ENCODE measurements at places on chromosomes 2 and 18.

DNA sequence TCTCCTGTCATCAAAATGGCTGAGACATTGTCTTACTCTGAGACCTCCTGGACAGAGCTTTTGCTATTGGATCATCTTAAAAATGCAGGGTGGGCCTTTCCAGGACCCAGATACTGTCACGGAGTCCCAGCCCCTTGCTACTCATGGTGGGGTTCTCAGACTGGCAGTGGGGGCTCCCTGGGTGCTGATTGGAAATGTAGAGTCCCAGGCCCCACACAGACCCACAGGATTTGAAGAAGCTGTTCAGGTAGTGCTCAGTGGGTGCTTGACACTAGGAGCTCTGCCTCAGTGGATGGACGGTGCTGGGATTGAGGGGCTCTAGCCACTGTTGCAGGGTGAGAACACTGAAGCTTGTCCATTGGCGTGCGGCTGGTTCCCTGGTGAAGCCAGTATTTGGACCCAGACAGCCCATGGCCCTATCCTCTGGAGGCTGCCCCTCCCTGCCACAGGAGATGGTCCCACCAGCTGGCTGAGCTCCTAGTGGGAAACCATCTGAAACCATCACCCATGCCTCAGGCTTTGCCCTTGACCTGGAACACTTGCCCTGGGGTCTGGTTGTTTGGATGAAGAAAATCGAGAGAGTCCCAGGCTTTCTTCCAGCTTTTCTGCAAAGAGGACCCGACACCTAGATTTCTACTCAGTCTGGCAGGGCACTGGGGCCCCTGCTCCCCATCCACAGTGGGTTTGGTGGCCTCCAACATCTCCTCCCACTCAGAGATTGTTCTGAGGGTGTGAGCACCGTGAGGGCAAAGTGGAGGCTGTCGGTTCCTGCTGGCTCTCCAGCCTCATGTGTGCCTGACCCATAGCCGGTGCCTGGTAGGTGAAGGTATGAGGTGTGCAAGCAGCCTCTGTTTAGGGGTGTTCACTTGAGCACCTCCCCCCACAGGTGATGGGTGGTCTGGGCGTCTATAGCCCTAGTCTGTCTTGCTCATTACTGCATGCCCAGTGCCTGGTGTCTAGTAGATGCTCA lies 30.1 kb downstream of the MROH2A start:
- no peak for DNase-seq

DNA sequence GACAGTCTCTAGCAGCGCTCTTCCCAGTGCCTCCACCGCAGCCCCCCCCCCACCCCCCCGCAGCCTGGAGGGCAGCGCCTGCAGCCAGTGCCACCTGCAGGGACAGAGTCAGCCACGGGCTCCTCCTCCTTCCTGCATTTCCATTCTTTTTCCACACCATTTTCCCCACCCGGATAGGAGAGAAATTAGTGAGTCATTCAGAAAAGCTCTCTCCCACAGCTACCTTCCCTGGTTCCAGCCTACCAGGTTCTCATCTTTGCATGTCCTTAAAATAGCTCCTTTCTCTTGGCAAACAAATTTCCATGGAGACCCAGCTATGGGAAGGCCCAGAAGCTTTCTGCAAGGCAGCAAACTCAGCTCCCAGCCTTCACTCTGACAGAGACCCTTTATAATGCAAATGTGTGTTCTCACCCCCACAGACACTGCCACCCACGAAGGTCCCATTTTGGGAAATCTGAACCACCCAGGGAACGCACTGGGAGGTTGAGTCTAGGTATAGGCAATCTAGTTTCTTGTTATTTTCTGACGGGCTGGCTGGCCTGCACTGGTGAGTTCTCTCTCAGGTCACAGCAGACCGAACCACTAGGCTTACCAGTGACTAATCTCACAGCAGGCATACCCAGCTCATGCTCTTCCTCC lies 41.8 kb upstream of the ATG16L1 start:
- DNase-seq: no peak

DNA sequence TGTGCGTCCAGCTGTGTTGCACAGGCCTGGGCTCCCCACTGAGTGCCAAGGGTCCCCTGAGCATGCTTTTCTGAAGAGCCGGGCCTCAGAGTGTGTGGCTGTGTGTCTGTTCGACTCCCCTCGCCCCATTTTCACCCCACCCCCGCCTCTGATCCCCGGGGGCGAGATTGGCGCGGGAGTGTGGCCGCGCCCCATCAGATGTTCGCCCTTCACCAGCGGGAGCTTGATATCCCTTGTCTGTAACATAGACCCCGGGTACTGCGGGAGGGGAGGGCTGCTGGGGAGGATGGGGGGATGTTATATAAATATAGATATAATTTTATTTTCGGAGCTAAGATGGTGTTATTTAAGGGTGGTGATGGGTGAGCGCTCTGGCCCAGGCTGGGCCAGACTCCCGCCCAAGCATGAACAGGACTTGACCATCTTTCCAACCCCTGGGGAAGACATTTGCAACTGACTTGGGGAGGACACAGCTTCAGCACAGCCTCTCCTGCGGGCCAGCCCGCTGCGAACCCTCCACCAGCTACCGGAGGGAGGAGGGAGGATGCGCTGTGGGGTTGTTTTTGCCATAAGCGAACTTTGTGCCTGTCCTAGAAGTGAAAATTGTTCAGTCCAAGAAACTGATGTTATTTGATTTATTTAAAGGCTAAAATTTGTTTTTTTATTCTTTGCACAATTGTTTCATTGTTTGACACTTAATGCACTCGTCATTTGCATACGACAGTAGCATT lies 1.5 kb downstream of the RHOB start:
- DNase-seq: no peak

DNA sequence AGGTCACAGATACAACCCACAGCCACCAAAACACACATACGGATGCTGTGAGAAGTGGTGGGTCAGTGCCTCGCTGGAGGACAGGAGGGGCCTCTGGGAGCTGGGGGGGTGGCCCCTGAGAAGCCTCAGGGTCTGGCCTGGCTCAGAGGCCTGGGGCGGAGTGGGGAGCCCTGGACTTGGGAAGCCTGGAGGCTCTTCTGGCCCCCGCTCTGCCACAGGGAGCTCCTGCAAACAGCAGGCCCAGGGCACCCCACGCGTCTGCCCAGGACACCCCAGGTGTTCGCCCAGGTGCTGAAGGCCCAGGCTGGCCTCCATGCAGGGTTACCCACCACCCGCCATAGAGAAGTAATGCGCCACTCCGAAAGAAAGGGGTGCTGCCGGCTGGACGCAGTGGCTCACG lies 25.9 kb downstream of the THAP4 start:
- no peak for DNase-seq

DNA sequence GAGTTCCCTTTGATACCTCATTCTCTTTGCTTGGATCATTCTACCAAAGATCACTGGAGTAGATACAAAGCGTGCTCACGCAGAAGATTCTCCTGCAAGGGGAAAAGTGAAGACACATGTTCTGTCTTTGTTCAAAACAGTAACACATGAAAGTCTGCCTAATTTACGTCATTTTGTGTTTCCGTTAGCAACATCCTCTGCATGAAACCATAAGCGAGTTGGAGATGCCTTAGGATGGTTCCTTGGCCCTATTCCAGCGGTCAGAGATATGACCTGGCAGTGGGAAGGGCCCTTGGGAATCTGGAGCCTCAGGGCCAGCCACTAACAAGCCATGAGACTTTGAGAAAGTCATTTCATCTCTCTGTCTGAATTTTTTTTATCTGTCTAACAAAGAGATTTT lies 180.9 kb upstream of the TWIST2 start:
- DNase-seq: no peak

DNA sequence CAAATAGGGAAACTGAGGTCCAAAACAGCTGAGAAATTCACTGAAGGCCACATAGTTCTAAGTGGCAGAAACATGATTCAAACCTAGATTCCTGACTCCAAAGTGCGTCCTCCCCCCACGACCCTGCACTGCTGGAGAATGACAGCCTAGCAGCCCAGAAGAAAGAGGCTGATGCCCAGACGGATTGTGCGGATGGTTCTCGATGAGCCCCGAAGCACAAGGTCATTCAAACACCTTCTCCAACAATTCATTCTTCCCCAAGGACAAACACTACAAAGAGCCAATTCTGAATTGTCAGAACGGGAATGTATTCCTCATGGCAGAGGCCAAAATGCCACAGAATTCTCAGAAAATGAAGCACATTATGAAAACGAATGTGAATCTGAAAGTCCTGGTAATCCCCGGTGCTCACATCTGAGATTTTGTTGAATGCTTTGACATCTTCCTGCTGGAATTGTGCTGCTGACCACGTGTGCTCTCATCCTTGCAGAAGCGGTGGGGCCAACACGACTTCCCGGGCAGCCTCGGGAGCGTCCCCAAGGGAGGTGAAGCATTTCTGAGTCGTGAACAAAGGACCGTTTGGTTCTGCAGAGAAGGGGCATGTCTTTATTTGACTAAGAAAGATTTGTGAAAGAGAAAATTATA lies 337.0 kb downstream of the EIPR1 start:
- no peak for DNase-seq

- no peak for DNase-seq
Observed at GRCh38 chr2:158600155-158600802, 143.5 kb downstream of the PKP4 start.

GRCh38 chr18:23570912-23571504 lies 15.3 kb downstream of the NPC1 start:
- no peak for DNase-seq

DNA sequence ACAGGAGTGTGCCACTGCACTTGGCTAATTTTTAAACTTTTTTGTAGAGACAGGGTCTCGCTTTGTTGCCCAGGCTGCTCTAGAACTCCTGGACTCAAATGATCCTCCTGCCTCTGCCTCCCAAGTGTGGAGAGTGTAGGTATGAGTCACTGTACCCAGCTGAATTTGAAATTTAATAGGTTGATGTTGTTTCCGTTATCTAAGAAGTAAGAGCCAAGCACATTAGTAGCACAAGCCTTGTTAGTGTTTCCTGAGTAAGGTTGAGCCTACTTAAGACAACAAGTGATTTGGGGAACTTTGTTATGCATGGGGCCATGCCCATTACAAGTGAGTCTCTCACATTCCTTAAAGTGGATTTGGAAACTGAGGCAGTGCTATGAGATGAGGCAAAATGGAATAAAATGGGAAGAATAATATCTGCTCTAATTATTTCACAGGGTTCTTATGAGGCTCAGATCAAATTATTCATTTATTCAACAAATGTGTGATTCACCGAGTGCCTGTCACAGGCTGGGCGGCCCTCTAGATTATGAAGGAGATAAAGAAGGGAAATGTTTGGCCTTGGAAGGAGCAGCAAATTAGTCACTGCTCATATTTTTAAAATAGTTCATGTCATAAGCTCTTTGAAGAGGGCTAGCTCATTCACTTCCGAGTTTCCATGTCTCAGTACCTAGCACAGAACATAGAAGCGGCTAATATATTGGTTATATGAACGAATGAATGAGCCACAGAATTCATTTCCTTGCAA lies 217.2 kb downstream of the LDLRAD4 start:
- DNase-seq: no peak

Measured in stimulated activated CD4-positive, alpha-beta T cell treated with anti-CD3 and anti-CD28 coated beads, Interleukin-12 subunit alpha, Interleukin-12 subunit beta, amount 100 ng/mL, for 24 hours (primary cell).